ENCODE measurements at places on chromosomes 16 and 17. TPM values are rescaled to one million over a fixed set of nuclear protein-coding genes. Genes with fewer than 3 reads are reported as not detected.

The RNU2-1 gene
- total RNA-seq: 6,310 TPM

GRCh38 chr17:59572301-59572924, 7.0 kb downstream of the DHX40 start:
- DNase-seq: no peak

DNA sequence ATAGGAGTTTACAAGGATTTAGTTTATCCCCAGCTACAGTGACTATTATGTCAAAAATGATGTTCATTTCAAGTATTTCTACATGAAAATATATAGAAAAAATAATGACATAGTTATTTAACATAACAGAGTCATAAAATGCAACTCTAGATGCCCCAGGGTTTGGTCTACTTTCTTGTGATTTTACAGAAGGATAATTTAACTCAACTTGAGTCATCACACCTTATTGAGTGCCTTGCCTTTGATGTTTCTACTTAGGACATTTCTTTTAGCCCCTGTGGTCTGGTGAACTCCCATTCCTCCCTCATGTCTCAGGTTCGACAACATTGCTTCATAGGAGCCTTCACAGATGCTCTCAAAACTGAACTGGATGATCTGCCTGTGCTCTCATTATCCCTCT, 2.0 kb downstream of the KRT20 start:
- DNase-seq: no peak

The SYT17 gene
- total RNA-seq: 0.81 TPM

DNA sequence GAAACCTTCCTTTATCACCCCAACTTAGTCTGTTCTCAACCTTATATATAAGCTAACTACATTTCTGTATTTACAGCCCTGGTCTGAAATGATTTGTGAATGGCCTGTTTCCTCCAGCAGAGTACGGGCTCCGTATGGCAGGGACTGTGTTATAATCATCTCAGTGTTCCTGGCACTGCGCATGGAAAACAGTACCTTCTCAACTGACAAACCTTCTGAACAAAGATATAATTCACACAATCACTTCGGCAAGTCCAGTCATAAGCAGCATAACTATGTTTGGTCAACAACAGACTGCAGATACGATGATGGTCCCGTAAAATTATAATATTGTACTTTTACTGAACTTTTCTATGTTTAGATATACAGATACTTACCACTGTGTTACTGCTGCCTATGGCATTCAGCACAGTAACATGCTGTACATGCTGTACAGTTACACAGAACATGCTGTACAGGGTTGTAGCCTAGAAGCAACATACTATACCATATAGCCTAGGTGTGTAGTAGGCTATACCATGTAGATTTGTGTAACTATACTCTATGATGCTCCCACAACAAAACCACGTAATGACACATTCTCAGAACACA, 30.0 kb downstream of the ANKFY1 start:
- DNase-seq: no peak

The GALR2 gene
- total RNA-seq: not detected

DNA sequence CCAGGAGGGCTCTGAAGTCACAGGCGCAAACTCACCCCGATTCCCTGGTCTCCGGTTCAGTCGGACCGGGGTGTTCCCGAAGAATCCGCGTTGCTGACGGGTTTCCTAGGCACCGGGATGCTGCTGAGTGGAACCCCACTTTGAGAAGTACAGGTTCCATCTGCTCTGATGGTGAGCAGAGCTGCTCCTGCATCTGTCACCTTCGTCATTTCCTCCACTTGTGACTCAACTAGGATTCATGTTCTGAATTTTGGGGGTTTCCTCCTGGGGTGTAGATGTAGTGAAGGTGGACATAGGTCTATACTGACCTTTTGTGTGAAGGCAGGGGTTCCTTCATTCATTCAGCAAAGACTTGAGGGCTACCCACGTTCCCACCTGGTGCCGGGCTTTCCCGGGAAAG, 25.0 kb downstream of the LGALS3BP start:
- no peak for DNase-seq

GRCh38 chr16:59324462-59324861, 590.3 kb upstream of the GOT2 start:
- DNase-seq: no peak

The TSNAXIP1 gene
- 0.51 TPM for total RNA-seq

The RGS11 gene
- total RNA-seq: 31.4 TPM

The SKA2 gene
- 30.0 TPM for total RNA-seq

DNA sequence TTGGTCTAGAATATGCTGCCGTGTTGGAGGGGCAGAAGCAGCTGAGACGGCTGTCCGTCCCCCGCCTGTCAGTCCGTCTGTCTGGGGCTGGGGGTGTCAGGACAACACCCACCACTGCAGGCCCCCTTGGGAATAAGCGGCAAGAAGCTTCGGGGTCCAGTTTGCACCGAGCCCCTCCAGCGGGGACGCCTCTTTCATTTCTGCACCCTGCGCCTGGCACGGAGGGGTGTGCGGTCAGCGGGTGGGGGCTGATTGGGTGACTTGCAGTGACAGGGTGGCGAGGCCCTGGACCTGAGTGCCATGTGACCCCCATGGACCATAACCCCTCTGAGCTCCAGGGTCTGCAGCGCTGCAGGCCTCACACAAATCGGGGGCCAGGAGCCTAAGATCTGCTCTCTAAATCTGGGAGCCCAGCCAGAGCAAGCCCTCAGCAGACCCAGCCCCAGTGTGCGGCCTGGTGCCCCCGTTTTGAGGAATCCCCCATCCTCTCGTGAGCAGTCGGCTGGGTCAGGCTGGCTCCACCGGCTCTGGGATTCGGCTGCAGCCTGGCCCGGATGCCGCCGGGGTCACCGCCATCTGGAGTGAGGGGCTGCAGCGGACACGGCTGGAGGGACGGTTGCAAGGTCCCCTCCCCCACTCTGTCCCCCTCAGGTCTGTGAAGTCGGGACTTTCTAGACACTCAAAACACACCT, 8.3 kb downstream of the CBFA2T3 start:
- no peak for DNase-seq

DNA sequence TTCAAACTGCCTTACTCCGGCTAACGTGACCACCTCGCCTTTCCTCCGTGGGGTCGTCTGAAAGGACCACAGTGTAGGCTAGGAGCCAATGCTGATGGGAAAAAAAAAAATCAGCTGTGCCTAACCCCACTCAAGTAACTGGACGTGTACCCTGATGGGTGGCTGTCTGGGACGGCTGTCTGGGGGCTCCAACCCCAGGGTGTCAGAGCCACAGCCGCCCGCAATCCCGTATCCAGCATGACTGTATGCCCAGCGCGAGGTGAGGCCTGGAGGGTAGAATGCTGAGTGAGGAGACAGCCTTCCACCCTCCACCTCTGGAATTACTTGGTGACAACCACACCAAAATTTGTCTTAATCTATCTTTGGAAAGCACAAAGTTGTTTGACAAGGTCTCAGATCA, 2.8 kb downstream of the CSNK1D start:
- DNase-seq: no peak

DNA sequence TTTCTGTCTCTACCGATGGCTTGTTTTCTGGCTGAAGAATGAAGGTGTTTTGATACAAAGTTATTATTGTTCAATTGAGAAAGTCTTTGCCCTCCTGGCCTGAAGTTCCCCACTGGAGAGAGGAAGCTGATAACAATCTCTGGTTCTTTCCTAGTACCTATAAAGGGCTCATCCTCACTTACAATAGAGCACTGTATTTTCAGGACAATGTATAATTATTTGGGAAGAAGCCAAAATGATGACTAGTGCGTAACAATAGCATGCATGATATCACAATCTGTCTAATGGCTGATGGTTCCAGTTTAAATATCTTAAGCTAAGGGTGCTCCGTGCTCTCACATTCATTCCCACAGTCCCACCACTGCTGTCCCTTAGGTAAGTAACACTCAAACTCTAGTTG, 230.7 kb downstream of the IRX3 start:
- DNase-seq: no peak

The ADAP2 gene
- 6.8 TPM for total RNA-seq

The CHST5 gene
- 0.11 TPM for total RNA-seq

GRCh38 chr17:42101513-42102292, 3.4 kb upstream of the ZNF385C start:
- no peak for DNase-seq

GRCh38 chr16:28549301-28549899, 4.3 kb upstream of the SGF29 start:
- no peak for DNase-seq

DNA sequence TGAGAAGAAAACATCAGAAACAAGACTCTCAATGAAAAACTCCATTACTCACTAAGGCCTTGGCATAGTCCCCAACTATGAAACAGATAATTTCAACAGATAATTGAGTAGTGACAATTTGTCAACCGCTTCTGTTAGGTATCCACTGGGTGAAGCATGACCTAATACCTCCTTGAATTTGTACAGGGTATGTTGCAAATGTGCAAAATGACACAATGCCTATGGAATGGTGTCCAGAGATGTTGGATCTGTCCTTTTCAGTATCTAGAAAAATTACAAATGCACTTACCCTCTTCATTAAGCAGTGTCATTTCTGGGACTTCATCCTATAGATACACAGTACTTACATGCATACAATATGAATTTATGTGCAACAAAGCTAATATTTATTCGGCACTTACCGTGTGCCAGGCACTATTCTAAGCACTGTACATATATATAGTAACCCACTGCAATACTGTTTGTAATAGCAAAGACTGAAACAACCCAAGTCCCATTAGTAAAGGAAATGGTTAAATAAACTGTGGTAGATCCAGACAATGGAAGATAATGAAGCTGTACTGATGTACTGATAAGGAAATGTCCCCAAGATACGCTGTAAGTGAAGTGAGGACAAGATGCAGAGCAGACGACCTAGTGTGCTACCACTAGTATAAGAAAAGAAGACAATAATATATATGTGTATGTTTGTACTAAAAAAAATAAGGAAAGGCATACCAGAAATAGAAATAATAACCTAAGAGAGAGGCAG, 21.4 kb upstream of the SLC6A4 start:
- no peak for DNase-seq
